Neural cell (in vitro differentiated cells): ENCODE measurements at places on chromosomes 1 and 21. TPM values are rescaled to one million over a fixed set of nuclear protein-coding genes. Genes with fewer than 3 reads are reported as not detected.

The KCNQ4 gene
- 0.86 TPM in 1 of 2 replicates, not detected in the other for polyA plus RNA-seq

The ADAMTS4 gene
- polyA plus RNA-seq = 0.04 TPM in 1 of 2 replicates, not detected in the other

The GJA4 gene
- not detected in 2 replicates for polyA plus RNA-seq

The LAX1 gene
- not detected in 2 replicates for polyA plus RNA-seq

The SYPL2 gene
- not detected in 2 replicates for polyA plus RNA-seq
